ENCODE measurements at places on chromosomes 2 and 18. TPM values are rescaled to one million over a fixed set of nuclear protein-coding genes. Genes with fewer than 3 reads are reported as not detected.

Gene TDRD15
- total RNA-seq = not detected

Gene ZAP70
- total RNA-seq = 206 TPM

Gene GREB1
- total RNA-seq = 0.86 TPM

Gene MAPK4
- not detected for total RNA-seq

Gene COL3A1
- total RNA-seq = not detected

Gene PCARE
- total RNA-seq = not detected

Gene SIX3
- total RNA-seq = 0.08 TPM

Gene CPLX4
- total RNA-seq = not detected

Gene PTPN18
- 51.8 TPM for total RNA-seq

Gene HOXD13
- not detected for total RNA-seq

Gene HOXD9
- total RNA-seq = not detected

Gene STON1
- 1.5 TPM for total RNA-seq

Gene RTP5
- total RNA-seq = 0.11 TPM

Gene LRRC30
- total RNA-seq = not detected

Gene SGPP2
- total RNA-seq = 5.7 TPM

Gene CTNNA2
- total RNA-seq = not detected

Gene GPR45
- total RNA-seq = not detected

Gene MITD1
- total RNA-seq = 52.7 TPM

Gene NYAP2
- total RNA-seq = not detected

Gene C2orf78
- not detected for total RNA-seq

Gene COL5A2
- total RNA-seq = 1.4 TPM

Gene TNFAIP6
- total RNA-seq = not detected

Gene EGR4
- 0.25 TPM for total RNA-seq

Gene CYS1
- total RNA-seq = not detected

Gene ST6GAL2
- total RNA-seq = not detected

Gene LOXHD1
- total RNA-seq = not detected

Gene MEIS1
- not detected for total RNA-seq
